ENCODE measurements at places on chromosomes 12 and 14.

DNA sequence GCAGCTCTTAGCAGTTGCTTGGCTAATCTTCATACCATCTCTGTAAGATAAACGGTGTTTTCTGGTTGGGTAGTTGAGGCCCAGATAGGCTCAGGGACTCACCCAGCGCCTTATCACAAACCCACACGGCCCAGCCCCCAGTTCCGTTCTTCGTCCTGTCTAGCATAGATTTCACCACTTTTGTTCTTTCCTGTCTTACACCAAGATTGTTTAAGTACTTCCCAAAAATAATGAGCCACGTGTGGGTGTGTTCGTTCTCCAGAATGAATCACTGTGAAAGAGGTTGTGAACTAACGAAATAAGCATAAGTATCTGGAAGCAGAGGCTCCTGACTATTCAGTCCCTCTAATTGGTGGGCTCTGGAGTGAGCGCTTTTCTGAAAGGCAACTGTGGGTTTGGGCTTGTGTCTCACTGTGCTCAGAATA, 21.4 kb downstream of the ACVR1B start:
- peak; percentile 24 for DNase-seq

- no peak for DNase-seq
Observed at GRCh38 chr12:3220382-3221321, 143.5 kb downstream of the TSPAN9 start.

DNA sequence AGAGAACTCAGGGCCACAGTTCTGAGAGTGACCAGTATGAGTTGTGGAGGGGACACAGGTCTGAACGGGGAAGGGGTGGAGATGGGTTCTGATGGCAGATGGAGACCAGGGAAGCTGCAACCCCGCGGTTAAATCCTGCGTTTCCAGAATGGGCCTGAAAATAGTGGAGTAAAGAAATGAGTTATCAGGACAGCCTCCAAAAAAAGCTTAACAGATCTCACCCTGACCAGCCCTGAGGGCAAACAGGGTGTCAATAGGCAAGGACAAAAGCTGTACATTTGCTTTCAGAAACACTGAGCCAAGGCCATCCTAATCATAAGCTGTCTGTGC, 555 bp upstream of the RTN1 start:
- no peak for DNase-seq

DNA sequence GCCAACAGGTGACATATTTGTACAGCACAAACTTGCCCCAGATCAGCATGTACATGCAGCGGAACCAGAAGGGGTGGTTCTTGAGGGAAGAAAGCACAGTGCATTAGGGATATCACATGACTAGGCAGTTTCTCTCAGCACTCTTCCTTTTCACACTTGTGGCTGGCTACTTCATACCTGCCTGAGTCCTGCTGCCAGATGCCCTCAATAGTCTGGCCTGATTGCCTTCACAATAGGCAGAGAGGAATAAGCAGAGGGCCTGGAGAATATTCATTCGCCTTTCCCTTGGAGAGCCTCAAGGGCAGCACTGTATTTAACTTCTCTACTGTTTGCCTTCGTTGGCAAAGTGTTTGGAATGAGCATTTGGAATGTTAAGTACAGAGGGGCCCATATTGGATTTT, 7.9 kb downstream of the EMG1 start:
- DNase-seq = no peak

DNA sequence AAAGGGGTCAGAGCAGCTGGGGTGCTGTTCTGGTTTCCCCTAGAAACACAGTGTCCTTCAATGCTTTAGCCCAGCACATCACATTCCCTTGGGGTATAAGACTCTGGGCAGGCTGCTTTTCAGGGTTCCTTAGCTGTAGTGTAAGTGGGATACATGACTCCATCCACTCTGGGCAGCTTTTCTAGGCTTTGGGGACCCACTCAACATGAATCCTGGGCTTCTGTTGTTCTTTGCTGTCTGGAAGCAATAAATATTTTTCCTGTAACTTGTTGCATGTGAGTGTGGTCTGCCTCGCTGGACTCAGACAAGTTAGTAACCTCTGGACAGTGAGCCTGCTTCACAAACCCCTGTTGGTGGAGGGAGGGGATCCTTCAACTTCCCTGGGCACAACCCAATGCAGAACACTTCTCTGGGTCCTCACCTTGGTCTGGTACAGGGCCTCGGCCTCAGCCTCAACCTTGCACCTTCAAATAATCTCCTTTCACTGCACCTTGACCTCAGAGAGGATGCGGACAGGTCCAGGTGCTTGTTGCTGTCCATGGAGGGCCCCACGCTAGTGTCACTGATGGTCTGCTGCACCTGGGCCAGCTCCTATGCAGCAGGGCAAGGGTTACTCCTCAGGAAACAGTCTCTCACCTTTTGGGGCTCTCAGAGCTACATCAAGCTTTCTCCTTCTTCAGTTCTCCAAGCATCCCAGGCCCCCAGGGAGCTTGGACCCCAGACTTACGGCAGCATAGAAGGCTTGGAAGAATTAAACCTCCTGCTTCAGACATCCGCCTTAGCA, 13.5 kb upstream of the KRT73 start:
- no peak for DNase-seq

DNA sequence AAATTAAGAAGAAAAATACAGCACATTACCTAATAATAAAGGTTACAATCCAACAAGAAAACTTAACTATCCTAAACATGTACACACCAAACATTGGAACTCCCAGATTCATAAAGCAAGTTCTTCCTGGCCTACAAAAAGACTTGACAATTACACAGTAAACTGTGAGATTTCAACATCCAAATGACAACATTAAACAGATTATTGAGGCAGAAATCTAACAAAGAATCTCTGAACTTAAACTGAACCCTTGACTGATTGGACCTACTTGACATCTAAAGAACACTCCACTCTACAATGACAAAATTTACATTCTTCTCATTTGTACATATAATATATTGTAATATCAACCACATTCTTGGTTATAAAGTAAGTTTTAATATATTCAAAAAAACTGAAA, 1341.3 kb downstream of the LRFN5 start:
- no peak for DNase-seq

DNA sequence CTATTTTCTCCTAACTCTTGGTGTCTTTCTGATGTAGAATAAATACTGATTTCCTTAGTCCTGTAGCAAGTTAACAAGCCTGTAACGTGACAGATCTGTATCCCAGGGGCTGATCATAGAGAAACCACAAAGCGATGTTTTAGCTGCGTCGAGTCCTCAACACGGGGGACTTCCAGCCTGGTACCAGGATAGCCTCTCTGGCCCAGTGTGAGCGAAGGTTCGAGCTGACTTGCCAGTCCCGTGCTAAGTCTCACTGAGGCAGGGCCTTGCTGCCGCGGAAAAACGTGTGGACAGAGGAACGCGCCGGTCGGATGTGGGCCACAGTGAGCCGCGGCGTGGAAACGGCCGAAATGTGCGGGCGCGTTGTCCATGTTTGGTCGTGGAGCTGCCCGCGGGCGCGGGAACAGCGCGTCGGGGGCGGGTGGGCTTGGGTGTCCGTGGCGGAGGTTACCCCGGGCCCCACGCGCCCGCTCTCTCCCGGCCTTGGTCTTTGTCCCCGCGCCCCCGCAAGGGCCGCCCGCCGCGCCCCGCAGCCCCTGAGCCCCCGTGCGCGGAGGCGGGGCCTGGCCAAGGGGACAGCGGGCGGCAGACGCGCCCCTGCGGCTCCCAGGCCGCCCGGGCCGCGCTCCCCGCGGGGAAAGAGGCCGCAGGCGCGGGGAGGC, 531 bp upstream of the EML1 start:
- DNase-seq = peak; percentile 3

GRCh38 chr12:54370171-54370730, 6.0 kb upstream of the GPR84 start:
- no peak for DNase-seq

DNA sequence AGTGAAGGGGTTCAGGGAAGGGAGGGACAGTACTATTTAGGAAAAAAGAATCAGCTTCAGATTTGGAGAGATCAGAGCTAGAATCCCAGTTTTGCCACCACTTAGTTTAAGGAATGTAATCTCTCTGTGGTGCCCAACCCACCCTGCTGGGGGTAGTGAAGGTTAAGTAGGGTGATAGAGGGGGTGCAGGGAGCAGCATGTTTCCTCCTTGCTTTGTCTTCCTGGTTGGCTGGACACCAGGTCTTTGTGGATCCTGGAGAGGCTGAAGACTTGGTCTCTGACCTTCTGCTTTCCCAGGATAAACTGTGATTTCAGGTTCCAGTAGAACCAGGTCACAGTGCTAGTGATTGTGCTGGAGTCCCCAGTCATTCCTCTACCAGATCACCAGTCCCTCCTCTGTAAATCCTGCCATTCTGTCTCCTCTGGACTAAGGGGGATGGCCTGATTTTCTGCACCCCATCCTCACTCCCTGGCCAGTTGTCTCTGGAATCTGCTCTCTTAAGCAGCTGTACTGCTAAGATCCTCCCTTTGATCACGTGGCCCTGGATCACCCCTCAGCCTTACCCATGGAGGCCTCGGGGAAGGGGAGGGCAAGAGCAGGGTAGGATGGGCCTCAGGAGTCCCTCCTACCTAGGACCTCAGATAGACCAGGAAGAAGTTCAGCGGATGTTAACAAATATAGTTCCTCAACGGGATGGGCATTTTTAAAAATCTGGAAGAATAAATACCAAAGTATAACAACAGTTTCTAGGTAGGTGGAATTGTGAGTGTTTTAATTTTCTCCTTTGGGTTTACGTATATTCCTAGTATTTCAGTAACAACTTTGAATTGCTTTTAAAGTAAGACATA, 3.1 kb downstream of the MAP3K12 start:
- DNase-seq = no peak

DNA sequence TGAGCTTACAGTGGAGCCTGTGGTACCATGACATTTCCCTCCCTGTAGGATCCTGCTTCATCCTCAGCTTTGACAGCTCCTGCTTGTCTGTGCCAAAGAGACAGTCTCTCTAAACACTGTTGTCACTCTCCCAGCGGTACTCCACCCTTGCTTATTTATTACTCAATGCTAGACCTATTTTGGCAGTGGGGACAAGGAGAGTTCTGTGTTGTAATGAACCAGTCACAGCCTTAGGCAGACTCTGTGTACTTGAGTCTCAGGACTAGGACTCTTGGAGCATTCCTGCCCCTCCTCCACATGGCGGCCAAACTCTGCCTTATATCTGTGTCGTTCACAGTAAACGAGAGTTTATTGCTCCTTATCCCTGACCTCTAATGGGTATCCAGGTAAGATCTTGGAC, 70.9 kb downstream of the PIK3C2G start:
- DNase-seq = no peak

DNA sequence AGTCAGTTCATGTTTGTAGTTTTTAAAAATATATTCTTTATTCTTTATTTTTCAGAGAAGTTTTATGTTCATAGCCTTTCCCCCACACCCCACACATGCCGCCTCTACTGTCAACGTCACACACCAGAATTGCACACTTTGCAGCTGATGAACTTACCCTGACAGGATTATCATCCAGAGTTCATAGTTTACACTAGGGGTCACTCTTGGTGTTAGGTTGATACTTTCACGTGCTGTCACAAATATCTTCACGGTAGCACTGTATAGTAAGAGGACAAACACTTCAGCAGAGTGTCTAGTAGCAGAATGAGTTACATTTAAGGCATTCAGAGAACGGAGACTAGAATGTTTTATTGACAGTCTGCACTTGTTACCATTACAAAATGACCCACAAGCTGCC, 5.1 kb downstream of the DPPA3 start:
- no peak for DNase-seq

GRCh38 chr12:6274231-6275221, 36.0 kb upstream of the PLEKHG6 start:
- DNase-seq = no peak

- DNase-seq = no peak
Observed at GRCh38 chr12:107917912-107918800, 143.7 kb downstream of the ASCL4 start.

- no peak for DNase-seq
Observed at GRCh38 chr12:11133162-11133561, 1.3 kb downstream of the TAS2R30 start.

DNA sequence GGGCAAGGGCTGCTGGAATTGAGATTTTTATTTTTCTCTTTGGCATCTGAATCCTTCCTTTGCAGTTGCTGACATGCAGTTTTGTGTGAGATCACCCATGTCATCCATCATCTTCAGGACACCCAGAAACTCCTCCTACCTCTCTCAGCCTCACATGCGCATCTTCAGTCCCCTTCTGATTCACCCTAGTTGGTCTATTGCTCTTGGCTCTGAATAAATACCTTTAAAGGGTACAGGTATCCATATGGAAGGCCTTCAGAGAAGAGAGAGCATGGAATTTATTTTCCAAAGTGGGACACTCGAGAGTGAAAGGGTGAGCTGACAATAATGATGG, 41.8 kb downstream of the NTF3 start:
- no peak for DNase-seq

- DNase-seq = no peak
Observed at GRCh38 chr14:104521816-104522745, 57.5 kb upstream of the C14orf180 start.

DNA sequence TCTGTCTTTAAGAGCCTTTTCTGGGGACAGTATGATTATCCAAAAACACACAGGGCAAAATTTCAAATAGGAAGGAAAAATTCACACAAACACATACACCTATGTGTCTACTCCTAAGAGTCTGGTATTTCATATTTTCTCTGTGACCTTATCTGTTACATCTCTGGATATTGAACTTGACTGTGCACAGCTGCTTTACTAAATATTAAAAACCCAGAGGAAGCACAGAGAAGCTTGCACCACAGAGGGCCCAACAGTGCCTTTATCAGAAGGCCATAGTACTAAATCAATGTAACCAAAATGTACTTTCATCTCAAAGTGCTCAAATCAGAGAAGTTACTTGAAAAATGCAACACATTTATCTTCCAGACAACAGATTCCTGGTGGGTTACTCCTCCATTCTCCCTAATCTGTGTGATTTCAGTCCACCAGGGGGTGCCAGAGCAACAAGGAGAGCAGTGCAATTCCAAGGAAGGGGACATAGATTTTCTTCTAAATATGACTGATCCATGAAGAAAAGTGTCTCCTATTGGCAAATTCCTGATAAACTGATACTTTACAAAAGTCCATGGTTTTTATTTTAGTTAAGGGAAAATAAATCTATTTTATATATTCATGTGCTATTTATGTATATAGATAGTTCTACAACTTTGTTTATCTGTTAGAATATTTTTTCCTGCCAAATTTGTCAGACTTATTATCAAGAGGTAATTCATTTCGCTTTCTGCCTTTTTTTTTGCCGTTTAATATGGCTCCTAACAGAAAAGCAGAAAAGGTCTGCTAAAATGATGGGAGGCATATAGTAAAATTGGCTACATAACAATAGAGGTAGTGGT, 617.6 kb downstream of the LRFN5 start:
- DNase-seq = no peak

DNA sequence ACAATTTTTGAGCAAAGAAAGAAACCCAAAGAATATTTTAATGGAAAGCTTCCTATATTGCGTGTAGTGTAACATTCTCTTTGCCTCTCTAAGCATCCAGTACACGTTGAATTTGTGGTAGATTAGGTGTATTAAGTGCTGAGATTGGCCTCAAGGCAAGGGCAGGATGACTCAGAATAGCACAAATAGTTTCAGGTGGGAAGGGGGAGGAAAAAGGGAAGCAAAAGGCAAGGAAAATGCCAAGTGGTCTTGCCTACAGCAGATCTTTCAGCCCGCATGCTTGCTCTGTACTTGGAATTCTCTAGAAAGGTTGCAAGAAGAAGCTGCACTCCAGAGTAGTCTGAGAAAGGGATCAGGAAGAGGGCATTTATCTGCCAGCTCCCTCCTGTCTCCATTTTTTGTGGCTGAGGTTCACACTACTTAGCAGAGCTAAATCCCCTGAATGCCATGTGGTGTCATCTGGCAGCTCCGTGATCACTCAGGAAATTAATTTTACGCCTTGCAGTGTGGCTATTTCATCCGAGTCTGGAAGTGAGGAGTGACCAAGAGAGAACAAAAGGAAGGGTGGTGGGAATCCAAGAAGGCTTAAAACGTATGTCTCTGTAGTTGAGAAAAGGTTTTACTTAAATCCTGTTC, 28.5 kb downstream of the CDKN1B start:
- DNase-seq = no peak
